ENCODE measurements at places on chromosomes 5 and 9.
A peak's percentile ranks its signal among the peaks of the same experiment; 100 is the strongest.

GRCh38 chr9:121220996-121221663, 19.5 kb upstream of the RAB14 start:
- no peak for DNase-seq

DNA sequence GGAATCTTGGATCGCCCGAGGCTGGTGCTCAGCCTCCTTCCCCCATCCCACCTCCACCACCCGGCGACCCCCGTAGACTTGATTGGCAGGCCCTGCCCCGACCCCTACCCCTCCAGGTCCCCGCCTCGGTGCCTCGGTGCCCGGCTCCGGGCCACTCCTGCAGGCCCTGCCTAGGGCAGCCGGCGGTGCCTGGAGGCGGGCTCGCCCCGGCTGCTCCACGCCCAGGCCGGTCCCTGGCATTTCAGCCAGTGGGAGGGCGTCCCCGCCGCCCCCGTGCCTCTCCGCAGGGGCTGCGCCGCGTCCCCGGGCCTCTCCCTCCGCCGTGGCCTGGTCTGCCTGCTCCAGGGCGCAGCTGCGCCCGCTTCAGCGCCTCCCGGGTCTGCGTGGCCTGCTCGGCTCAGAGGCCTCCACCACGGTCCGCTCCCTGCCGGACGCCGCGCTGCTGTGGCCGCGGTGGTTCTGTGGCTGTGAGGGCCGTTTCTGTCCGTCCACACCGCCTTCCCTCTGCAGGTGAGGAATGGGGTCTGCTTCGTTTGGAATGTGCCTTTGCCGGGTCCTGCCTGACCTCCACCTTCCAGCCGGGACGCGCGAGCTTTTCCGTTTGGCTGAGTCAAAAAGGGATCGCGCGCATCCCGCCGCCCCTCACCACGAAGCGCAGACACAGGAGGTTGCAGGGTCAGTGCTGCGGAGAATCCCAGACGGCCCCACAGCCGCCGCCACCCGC, 48.3 kb upstream of the IRX4 start:
- no peak for DNase-seq

- DNase-seq: peak; percentile 1
Measured at GRCh38 chr5:95406426-95407090, 15.4 kb downstream of the FAM81B start.

DNA sequence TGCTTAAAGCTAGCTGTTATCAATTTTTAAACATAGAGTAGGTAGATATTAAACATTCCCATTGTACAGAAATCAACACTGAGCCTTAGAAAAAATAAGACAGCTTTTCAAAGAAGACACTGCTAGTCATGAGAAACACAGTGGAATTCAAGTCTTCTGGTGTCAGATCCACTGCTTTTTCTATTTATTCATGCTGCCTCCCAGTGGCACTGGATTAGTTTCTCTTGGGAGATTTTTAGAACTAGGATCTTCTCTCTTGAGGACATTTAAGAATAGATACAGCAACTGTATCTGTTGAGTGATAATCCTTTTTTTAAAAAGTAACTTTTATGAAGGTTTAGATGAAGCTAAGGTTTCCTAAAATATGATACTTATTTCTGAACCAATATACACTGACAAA, 1635.4 kb upstream of the C9orf72 start:
- no peak for DNase-seq

- no peak for DNase-seq
Measured at GRCh38 chr5:150419630-150420270, 7.0 kb upstream of the CD74 start.

GRCh38 chr5:31811210-31811609, 172.3 kb downstream of the PDZD2 start:
- DNase-seq: peak; percentile 94

DNA sequence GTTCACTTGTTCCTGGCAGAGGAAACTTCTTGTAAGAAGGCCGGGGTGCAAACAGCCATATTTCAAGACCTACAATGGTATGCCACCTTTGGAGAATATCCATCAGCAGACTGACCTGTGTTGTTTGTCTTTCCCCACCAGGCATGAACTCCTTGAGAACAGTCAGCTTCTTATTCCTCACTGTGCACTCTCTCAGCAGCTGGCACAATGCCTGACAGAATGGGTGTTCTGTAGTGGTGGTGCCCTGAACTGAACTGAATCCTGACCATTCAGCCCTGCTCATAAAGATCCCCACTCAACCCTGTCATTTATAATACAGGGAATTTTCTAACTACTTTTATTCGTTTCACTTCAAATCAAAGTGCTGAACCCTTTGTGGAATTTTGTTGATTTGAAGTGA, 206.9 kb downstream of the COX7C start:
- no peak for DNase-seq

DNA sequence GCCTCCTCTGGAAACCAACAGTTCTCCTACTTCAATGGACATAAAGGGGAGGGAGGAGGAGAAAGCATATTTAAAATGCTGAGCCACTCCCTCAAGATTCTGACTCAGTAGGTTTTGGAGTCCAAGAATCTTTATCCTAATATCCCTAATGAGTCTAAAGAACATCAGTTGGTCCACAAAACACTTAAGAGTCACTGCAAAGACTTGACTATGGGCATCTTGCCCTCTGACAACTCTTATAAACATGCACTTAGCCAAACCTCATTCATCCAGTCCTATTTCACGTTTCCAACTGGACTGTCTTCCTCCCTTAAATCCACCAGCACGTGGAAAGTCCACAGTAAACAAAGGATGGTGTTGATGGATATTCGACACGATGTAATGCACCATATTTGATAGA, 172.5 kb downstream of the FAM114A2 start:
- peak; percentile 26 for DNase-seq

DNA sequence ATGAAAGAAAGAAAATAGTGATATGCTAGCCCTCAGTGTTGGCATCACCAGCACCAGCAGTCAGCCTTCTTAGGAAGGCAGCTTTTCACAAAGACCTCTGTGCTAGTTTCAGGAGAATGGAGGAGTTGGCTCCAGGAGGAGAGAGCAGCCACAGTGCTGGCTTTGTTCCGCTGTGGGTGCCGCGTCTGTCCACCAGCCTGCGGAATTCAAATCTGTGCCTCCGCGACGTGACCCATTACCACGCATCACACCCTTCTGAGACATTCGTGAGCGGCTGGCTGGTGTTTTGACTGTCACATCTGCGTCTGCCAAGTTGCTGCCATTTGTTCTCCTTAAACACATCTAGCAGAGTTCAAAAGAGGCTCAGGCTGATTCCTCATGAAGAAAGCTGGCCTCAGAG, 34.4 kb downstream of the SNX18 start:
- no peak for DNase-seq

Measured in EH (cell line).